WTC11 (cell line): ENCODE measurements at places on chromosomes 12 and 14.

- H3K36me3 ChIP-seq = peaks cover 5% of the 10 kb centered on the region; the same call in 1 of the 2 replicates
- no peak overlapping the region for H3K27ac ChIP-seq
- no peaks in the 10 kb centered on the region for H3K27me3 ChIP-seq
- H3K4me3 ChIP-seq = no peak overlapping the region
- DNase-seq = no peak
Measured at GRCh38 chr12:111976291-111976690, 36.7 kb downstream of the TMEM116 start.

DNA sequence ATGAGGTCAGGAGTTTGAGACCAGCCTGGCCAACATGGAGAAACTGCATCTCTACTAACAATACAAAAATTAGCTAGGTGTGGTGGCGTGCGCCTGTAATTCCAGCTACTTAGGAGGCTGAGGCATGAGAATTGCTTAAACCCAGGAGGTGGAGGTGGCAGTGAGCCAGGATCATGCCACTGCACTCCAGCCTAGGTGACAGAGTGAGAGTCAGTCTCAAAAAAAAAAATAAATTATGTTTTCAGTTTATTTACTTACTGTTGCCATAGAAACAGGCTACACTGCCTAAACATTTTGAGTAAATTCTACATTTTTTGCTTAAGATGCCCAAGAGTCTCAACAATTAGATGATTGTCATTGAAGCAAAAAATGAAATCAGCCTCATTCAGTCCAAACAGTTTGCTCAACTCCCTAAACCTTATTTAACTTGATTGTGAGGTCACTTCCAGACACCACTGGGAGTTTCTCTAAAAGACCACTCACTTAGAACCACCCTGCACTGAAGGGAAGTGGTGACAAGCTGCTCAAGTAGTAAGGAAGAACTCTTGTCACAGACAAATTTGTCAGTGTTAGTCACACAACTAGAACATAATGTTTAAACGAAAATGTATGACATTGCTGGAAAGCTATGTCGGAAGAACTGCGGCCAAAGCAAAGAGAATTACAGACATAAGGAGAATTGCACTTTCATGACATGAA is 9.8 kb upstream of the GNPNAT1 start:
- no peak overlapping the region for H3K4me3 ChIP-seq
- no peaks in the 10 kb centered on the region for H3K27me3 ChIP-seq
- no peaks in the 10 kb centered on the region for H3K36me3 ChIP-seq

- H3K36me3 ChIP-seq = no peaks in the 10 kb centered on the region
- no peak for DNase-seq
- H3K4me3 ChIP-seq = no peak overlapping the region
- no peak overlapping the region for H3K27ac ChIP-seq
Measured at GRCh38 chr12:109729801-109730200, 16.2 kb downstream of the FAM222A start.

DNA sequence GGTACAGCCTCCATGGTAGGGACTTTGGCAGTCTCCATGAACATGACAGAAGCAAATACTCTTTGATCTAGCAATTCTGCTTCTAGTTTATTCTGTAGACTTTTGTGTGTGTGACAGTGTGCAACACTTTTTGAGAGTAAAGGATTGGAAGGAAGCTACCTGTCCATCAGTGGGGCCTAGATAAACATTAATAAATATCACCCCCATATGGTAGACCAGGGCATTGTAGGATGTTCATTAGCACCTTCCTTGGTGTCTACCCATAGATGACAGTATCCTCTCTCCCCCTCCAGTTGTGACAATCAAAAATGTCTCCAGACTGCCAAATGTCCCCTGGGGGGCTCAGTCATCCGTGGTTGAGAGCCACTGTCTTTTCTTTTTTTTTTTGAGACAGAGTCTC is 10.8 kb downstream of the SNRNP35 start:
- DNase-seq = no peak
- H3K27ac ChIP-seq = no peak overlapping the region
- H3K4me3 ChIP-seq = no peak overlapping the region
- H3K4me1 ChIP-seq = no peaks in the 10 kb centered on the region
- no peaks in the 10 kb centered on the region for H3K27me3 ChIP-seq

DNA sequence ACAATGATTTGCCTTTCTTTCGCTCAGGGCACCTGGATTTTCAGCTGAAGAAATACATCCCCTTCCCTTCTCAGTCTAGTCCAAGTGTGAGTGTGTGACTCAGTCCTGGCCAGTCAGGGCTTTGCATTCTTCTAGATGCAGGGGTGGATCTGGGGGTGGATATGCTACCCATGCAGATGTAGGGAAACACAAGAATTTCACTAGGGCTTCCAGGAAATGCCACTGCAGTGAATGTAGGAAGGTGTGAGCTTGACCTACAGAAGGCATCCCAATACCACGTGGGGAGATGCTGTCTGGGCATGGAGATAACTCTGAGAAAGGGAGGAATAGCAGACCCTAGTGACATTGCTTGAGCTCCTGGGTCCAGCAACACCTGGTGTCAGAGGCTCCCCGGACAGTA is 404.2 kb downstream of the GLT1D1 start:
- H3K36me3 ChIP-seq = peaks cover 82% of the 10 kb centered on the region
- H3K27ac ChIP-seq = no peak overlapping the region
- DNase-seq = no peak
- H3K4me1 ChIP-seq = no peaks in the 10 kb centered on the region
- no peak overlapping the region for H3K4me3 ChIP-seq

- H3K4me1 ChIP-seq = no peaks in the 10 kb centered on the region
- no peak for DNase-seq
- H3K27me3 ChIP-seq = no peaks in the 10 kb centered on the region
- H3K4me3 ChIP-seq = no peak overlapping the region
- H3K36me3 ChIP-seq = peaks cover 20% of the 10 kb centered on the region
Measured at GRCh38 chr14:105223770-105224544, 24.4 kb upstream of the BTBD6 start.
